ENCODE measurements at places on chromosomes 2 and 18.

GRCh38 chr18:22141211-22141610 is 28.2 kb upstream of the GATA6 start:
- DNase-seq, result no peak

GRCh38 chr18:46754188-46754587 is 2.7 kb downstream of the ST8SIA5 start:
- no peak for DNase-seq

DNA sequence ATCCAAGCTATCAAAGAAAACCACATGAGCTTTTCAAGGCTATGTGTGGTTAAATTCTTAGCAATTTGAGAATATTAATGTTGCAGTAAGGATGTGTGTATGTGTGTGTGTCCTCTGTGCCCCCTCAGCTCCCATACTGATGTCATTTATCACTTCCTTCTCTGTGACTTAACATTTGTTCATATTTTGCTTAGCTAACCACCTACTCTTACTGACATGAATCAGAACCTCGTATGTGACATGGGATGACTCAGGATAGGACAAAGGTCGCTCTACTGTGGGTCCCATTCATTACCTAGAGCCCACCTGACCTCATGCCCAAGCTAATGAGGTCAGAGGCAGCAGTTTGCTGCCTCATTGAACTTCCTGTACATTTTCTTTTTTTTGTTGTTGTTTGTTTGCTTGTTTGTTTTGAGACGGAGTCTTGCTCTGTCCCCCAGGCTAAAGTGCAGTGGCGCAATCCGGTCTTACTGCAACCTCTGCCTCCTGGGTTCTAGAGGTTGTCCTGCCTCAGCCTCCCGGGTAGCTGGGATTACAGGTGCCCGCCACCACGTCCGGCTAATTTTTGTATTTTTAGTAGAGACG is 36.3 kb downstream of the MOGAT1 start:
- no peak for DNase-seq

GRCh38 chr2:59910166-59910565 is 643.3 kb downstream of the BCL11A start:
- no peak for DNase-seq

- no peak for DNase-seq
Measured at GRCh38 chr2:159410276-159410675, 123.8 kb upstream of the WDSUB1 start.

GRCh38 chr18:38330573-38330972 is 765.0 kb upstream of the CELF4 start:
- DNase-seq, result no peak

- DNase-seq, result no peak
Measured at GRCh38 chr2:229273006-229273722, 2.1 kb upstream of the PID1 start.

DNA sequence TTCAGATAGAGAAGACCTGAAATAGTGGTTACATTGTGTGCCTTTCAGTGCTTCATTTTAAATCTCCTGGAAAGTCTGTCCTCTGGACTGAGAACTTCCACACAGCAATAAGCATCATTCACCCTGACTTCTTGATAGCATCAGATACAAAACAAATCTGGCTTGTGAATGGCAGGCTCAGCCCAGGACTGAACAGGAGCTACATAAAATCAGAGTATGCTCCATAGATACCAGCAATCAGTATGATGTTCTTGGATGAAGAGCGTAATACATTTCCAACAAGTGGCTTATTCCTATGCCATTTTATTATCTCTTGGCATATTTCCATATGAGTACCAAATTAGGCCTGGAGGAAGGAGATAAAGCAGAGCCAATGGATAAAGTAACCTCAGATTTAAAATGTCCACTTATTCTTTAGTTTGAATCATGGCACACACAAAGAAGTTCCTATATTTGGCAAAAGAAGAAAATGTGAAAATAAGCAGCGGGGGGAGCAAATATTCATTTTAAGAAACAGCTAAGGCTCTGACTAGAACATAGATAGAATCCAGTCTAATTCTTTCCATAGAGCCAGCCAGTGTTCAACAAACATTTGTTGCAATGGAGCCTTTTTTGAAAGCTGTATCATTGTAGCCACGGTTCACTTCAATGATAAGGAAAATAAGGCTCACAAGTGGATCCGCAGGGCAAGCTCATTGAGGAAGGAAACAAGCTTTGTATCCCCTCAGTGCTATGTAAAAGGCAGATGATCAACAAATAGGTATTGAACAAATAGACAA is 230.8 kb upstream of the CHAC2 start:
- no peak for DNase-seq

DNA sequence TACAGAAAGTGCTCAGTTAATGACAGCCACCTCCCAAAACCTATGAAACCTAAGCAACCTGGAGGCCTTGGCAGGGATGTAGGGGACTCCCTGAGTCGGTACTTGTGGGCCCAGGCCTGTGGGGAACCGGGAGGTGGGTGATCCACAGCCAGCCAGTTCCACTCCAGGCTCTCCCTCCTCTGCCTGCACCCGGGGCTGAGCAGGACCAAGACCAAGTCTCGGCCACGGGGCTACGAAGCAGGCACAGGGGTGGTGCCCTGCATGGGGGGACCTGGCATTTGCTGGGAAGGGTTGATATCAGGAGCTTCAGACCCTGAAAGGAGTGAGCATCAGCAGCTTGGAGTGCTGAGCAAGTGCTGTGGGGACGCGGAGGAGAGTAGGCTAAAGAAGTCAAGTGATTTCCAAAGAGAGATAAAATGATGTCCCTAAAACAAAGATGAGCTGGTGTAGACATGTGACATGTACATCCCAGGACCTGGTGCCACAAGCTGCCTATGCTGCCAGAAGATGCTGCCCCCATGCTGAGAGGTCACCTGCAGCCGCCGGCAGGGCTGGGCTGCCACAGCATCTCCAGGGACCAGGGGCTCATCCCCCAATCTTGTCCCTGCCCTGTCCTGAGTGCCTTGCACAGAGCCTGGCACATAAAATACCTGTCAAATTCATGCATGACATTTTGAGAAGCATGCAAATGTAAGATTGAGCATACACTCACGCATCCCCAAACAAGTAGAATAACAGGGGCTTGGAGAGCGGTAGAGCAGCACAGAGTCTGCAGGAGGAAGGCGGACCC is 21.5 kb downstream of the KCNIP3 start:
- no peak for DNase-seq

GRCh38 chr2:29759360-29759759 is 162.0 kb downstream of the ALK start:
- DNase-seq, result no peak

DNA sequence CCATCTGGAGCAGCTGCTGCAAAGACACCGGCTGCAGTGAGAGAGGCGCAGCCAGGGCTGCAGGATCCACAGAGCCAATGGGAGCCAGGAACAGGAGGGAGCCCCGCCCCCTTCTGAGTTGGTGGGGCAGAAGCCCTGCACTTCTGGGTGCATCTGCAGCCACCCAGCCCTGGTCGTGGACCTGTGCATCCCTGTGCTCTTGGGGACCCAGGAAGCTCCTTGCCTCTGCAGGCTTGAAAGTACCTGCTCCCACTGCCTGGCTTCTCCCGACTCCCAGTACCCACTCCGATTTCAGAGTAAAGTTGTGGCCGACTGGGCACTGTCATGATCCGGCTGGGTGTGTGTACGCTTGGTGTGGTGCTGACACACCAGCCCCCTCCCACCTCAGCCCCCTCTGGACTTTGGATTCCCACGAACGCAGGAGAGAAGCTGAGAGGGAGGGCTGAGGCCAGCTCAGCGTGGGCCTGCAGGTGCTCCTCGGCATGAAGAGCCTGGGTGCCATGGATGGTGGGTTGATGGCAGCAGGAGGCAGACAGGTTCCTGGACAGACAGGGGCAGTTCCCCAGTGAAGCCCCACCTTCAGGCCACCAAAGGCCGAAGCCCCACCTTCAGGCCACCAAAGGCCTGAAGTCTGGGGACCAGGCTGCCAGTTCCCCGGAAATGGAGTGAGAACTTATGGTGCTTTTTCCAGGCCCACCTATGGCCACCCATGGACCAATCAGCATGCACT is 34.9 kb downstream of the LRRTM4 start:
- DNase-seq, result no peak

- no peak for DNase-seq
Measured at GRCh38 chr18:36186461-36187192, 670 bp upstream of the MOCOS start.

DNA sequence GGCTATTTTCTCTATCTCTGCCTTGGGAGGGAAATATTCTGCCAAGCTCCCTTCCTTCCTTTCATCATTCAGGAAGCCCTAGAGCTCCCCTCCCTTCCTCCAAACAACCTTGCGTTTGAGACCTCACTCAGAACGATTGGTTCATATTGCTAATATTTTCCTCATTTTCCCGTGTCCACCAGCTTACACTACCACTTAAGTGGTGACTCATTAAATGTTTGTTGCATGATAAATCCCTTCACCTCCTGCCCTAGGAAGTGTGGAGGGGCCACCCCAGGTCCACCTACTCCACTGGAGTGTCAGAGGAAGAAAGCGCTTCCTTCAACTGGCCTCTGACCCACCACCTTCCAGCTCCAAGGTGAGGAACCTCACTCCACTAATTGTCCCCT is 2.3 kb upstream of the LPIN2 start:
- DNase-seq, result no peak

GRCh38 chr18:62131301-62131909 is 55.5 kb downstream of the PIGN start:
- DNase-seq, result peak; percentile 18

- no peak for DNase-seq
Measured at GRCh38 chr2:237530472-237531433, 35.6 kb upstream of the PRLH start.

GRCh38 chr2:46486436-46486835 is 7.1 kb downstream of the TMEM247 start:
- DNase-seq, result no peak

GRCh38 chr18:11577271-11578112 is 31.9 kb upstream of the SLC35G4 start:
- no peak for DNase-seq

DNA sequence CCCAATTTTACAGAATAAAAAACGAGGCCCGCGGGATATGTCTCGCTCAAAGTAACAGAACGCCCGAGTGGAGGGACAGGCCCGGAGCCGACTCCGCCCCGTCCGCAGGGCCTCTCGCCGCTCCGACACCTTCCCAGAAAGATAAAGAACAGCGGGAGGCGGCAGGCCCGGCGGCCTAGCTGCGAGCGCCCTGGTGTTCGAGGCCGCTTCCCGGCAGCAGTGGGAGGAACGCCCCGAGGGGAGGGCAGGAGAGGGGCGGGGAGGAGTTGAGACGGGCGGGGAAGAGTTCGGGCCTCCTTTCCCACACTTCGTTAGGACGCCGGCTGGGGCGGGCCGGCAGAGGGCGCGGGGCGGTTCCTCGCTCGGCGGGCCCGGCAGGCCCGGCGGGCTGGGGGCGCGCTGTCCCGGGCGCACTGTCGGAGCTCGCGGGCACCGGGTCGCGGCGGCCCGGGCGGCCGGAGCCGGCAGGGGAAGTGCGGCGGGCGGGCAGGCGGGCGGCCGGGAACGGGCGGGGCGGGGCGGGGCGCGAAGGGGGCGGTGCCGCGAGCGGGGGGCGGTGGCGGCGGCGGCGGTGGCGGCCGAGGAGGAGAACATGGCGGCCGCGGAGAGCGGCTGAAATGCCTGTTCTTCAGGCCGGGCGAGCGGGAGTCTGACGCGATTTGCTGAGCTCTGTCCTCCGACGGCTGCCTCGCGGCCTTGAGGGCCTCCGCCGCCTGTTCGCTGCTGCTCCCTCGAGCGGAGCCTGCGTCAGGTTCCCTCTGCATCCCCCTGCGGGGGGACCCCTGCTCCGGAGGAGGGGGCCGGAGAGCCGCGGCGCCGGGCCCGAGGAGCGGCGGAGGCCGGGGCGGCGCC is at the start of gene NCOA1:
Gene NCOA1, plus strand, starts transcription at position 565 of the 852 bp plus-strand sequence. CDS start 167,424 bp downstream, outside the sequence.
- peak; percentile 63 for DNase-seq

DNA sequence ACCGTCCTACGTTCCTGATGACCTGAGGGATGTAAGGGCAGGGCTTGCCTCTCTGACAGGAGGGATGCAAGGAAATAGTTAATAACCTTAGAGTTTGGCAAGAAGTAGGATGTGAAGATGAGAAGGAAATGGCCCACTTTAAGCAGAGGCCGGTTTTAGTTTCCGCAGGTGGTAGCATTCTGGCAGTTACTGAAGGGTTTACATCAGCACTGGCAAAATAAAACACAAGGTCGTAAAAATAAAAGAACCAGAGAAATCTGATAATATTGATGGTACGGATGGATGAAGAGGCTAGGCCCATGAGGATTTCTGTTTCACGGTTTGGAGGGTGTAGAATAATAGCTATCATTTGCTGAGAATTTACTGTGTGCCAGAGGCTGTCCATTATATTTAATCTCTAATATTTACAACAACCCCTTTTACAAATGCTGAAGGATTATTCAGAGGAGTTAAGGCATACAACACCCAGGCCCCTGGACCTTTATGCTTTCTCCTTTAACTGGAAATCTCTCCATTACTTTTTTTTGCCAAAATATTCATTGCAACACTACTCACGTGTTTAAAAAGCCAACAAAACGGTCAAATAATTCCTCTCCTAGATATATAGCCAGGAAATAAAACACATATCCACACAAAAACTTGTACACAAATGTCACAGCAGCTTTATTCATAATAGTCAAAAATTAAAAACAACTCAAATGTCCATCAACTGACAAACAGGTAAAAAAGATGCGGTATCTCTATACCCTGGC is 28.5 kb downstream of the DAPL1 start:
- DNase-seq, result no peak

DNA sequence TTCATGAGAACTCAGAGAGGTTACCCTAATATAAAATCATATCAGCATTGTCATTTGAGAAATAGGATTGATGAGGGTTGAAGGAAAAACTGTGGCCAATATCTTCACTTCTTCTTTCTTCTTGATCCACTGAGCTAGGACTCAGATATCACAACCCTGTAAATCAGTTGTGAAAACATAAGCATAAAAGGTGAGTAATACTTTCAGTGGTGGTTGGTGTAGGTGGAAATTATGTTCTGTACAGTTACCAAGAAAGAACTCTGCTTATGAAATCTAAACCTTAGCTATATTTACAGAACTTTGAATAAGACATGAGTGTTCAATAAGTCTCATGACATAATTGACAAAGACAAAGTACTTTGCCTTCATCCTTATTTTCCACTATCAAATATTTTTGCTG is 56.3 kb downstream of the PAX3 start:
- no peak for DNase-seq

GRCh38 chr18:75212751-75213090 is 2.1 kb downstream of the TSHZ1 start:
- no peak for DNase-seq

- DNase-seq, result no peak
Measured at GRCh38 chr2:7841751-7842150, 840.1 kb upstream of the ID2 start.

Measured in iPS DF 6.9 (cell line).